ENCODE measurements at places on chromosomes 6 and 20.

DNA sequence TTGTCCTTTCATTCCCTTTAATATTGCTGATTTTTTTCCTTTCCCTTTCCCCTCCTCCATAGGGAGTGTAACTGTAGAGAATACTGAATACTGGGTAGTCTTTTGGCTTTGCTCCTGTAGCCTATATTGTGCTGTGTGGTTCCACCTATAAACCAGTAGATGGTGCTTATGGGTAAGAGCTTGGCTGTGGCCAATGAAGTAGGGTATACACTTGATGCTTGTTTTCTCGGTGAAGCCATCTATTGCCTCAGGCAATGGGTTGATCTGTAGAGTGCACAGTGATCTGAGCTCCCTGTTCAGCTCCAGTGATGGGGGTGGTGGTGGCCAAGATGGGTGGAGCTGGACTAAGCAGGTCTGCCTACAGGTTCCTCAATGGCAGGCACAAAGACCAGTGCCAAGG lies 203.3 kb upstream of the IMPG1 start:
- no peak for DNase-seq

DNA sequence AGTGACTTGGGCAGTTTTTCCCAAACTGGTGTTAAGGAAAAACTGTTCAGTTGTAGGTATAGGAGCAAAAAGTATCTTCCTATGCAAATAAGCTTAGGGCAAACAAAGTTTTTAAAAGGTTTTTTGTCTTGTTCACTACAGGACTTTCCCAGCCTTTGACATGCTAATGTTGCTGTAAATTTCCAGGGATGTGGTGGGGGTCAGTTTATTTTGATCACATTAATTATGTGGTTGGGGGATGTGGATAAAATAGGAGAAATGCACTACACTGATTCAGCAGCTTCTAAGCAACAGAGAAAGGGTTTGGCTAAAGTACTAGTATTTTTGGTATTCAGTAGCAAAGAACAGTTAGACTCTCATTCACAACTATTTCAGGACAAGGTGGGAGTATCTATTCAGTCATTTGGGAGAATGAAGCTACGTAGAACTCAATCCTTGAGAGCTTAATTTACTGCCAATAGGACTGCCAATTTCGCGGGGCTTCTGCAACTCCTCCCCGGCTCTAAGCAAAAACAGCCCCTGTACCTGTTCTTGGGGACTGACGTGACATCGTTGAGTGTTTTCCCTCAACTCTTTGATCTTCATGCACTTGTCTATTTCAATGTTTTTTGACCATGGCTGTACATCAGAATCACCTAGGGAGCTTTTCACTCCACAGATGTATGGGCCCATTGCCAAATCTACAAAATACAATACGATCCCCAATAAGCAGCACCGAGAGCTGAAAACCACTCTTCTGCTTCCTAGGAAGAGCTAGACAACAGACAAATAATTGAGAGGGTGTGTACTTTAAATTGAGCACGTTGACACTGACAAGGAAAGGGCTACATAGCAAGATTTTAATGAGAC lies 94.8 kb upstream of the NHSL1 start:
- DNase-seq: no peak

DNA sequence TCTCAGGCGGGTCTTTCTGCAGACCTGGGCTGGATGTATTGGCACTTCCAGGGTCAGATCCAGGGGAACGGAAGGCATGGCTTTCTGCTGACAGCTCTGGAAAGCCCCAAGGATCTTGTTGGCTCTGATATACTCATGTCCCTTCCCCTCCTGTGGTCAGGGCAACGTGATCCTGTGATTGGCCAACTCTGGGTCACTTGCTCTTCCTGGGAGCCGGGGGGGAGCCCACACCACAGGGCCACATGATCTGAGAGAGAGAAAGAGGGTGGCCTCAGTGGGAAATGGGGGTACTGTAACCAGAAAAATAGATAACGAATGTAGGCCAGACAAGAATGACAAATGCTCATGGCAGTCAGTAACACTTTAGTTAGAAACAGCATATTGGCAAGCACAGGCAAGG lies 223.0 kb downstream of the NFATC2 start:
- DNase-seq: no peak

- no peak for DNase-seq
Observed at GRCh38 chr20:46652699-46653098, 1.4 kb upstream of the SLC13A3 start.

DNA sequence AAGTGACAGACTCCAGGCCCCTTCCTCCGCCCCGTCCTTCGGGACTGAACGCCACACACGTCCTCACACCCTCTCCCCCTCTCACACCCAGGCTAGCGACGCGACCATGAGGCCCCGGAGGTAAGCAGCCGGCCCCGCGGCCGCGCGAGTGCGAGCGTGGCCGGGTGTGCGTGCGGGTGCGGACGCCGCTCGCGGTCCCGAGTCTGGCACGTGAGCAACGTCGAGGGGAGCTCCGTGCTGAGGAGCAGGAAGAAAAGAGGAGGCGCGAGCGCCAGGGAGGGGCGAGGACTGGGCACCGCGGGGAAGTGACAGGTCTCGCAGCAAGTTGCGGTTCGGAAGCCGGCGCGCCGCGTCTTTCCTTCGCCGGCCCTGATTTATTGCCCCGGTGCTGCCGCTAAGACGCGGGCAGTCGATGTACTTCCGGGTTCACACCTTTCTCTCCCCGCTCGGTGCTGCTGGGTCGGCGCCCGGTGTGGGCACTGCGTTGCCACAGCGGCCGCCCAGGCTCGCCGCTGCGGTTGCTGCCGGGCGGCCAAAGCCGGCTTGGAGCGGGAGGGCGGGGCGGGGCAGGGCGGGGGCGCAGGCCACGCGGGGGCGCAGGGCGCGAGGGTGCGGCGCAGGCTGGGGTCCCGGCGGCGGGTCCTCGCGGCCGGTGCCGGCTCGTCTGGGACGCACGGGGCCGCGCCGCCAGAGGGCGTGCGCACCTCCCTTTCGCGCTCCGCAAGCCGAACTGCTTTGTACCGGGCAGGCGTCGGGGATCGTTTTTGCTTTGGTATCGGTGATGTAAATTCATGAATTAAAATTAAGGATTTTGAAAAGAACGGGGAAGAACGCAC lies 15.8 kb upstream of the LIN28B start:
- peak; percentile 36 for DNase-seq

DNA sequence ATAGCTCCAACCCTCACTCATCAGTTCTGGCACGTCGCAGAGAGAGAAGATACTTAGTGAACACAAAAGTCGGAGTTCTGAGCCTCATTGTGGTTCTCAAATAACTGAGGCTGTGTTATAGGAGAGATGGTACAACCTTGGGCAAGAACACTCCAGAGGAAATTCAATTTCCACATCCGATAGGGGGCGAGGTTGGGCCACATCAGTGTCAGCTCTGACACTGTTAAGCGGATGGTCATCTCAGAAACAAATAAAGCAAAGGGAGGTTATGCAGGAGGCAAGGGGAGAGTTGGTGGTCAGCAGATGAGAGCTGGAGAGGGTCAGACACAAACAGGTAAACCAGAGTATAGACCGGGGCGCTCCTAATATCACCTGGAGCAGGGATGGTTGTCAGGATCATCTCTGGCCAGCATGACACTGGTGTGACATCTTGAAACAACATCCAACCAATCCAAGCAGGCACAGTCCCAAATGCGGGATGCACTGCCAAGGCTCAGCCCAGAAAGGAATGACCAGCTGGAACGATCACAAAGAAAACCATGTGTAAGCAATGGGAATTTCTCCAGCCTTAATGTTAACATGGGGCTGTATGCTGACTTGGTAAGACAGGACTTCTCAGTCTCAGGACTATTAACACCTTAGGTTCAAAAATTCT lies 331.8 kb downstream of the HACE1 start:
- peak; percentile 59 for DNase-seq

- peak; percentile 84 for DNase-seq
Observed at GRCh38 chr6:135535989-135536414, 38.5 kb upstream of the AHI1 start.

DNA sequence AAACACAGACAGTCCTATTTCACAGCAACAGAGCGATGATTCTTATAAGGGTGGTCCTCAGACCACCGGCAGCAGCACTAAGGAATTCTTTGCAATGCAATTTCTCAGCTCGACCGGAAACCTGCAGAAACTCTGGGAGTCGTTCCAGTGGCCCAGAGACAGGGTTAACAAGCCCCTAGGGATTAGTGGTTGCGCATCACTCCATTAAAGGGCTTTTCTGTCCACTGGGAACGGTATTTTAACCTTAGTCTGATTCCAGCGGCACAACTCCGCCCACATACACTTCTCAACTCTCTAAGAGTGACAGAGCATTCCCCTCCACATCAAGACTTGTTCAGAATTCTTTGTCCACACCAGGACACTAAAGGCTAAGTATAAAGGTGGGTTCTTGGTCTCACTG lies 341.5 kb downstream of the TFAP2A start:
- no peak for DNase-seq

DNA sequence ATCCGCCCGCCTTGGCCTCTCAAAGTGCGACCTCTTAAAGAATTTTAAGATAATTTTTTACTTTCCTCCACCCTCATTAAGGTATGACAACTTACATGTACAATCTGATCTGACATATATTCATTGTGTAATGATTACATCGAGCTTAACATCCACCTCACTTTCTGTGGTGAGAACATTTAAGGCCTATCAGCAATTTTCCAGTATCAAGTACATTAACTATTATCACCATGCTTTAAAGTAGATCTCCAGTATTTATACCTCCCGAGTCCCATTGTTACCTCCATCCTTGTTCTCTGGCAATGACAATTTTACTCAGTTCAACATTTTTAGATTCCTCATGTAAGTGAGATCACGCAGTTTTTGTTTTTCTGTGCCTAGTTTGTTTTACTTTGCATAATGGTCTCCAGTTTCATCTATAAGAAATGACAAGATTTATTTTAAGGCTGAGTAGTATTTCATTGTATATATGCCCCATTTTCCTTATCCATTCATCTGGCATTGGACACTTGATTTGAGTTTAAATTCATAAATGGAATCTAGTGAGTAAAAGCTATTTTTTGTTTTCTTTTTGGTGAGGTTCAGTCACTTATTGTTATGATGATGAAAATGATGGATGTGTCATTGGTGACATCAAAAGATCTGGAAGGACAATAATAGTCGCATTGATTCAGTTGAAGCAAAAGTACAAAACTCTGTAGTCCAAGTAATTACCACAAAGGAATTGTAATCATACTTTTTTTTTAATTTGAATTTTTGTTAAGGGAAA lies 87.0 kb downstream of the OR2B2 start:
- DNase-seq: no peak

DNA sequence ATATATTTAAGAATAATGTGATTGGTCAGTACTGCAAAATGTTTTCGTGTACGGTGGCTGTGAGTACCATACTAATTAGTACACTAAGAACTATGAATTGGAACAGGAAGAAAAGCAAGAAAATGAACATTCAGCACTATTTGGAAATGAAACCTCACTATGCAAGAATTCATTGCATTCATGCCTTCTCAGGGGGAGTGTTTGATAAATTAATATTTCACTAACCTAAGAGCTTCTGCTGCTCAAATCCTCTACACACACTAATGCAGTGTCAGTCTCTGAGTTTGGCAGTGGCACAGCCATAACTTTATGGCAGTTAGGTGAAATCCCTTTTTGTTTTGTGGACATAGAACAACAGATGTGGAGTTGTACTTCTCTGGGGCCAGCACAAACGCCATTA lies 60.1 kb downstream of the SLC16A10 start:
- no peak for DNase-seq

DNA sequence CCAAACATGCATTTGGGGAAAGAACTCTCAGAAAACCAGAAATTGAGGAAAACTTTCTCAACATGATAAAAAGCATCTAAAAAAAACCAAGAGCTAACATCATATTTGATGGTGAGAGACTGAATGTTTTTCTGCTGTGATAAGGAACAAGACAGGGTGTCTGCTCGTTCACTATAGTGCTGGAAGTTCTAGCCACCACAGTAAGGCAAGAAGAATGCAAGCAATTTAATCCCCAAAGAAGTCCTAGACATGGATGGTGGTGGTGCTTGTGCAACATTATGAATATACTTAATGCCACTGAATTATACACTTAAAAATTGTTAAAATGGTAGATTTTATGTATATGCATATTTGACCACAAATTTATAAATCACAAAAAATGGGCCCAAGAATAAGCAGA lies 53.4 kb downstream of the LYRM2 start:
- DNase-seq: peak; percentile 72

GRCh38 chr6:144340541-144341371 lies 55.6 kb downstream of the UTRN start:
- DNase-seq: no peak

- no peak for DNase-seq
Observed at GRCh38 chr20:45704969-45705637, at the start of gene WFDC10B. TSS of gene WFDC10B (minus strand) at chr20:45705019. CDS start at chr20:45685992, 19,027 bp downstream.

GRCh38 chr6:55019591-55019990 lies 154.7 kb upstream of the HCRTR2 start:
- no peak for DNase-seq

DNA sequence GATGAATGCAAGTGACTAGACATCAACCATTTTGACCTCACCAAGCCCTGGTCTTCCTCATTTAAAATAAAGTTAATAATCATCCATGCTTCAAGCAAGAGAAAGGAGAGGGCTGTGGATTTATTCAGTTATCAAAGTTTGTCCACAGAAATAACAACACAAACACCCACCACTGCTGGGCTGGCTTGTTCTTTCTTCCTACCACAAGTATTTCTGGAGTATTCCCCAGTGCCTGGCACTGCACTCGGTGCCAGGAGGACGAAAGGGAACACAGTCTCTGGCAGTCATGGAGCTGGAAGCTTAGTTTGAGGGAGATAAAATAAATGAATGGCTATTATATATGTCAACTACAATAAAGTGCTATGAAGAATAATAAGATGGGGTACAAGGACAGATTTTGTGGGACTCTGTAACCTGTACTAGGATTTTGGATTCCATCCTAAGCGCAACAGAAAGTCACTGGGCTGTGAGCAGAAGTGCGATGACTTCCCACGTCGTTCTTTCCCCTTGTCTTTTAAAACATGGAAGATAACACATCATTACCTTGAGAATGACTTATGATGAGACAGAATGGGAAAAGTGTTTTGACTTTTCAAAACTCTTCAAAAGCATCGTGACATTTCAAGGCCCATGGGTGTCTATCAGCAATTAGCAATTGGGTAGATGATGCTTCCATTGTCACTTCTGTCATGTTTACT lies 74.5 kb upstream of the TRAF3IP2 start:
- no peak for DNase-seq

DNA sequence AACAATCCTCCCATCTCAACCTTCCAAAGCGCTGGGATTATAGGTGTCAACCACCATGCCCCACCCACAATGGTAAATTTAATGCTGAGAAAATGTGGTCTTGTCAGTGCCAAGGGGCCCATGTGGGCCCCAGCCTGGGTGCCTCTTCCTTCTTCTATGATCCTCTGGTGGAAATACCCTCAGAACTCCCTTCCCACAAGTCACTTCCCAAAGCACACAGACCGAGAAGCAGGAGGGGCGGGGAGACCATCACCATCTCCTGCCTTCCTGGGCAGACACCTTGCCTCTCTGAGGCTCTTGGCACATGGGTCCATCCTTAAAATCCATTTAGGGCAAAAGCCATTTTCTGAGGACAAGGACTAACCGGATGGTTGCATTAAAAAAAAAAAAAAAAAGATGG lies 59.0 kb downstream of the NOL4L start:
- DNase-seq: no peak

DNA sequence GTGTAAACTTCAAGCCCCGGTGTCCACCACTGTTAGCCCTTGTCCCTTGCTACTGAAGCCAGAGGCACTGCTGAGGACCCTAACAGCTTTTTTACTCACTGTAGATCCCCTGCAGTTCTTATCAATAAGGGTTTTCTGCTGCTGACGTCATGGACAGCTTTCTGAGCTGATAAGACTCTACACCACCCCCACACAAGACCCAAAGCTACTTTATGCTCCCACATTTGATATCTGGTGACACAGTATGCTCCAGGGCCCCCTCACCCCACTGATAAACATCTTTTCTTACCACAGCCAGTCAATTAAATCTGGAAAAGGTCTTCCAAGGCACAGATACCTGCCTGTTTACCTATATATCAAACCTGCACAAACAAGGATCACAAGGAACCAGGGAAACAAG lies 65.3 kb downstream of the NUS1 start:
- DNase-seq: no peak

Measured in fibroblast of skin of back (primary cell).